GM23248 (cell line): ENCODE measurements at places on chromosomes 2 and 18. TPM values are rescaled to one million over a fixed set of nuclear protein-coding genes. Genes with fewer than 3 reads are reported as not detected.

The INHBB gene
- 0.19 and 0.49 TPM in 2 replicates for polyA plus RNA-seq

The DNAJC5G gene
- not detected in 2 replicates for polyA plus RNA-seq

The IL36B gene
- polyA plus RNA-seq: not detected in 2 replicates

The CEP192 gene
- polyA plus RNA-seq: 7.4 and 7.6 TPM in 2 replicates

The KCNG2 gene
- polyA plus RNA-seq: not detected in 2 replicates

The KHK gene
- polyA plus RNA-seq: 0.24 and 0.51 TPM in 2 replicates

The CYBRD1 gene
- 166 and 168 TPM in 2 replicates for polyA plus RNA-seq

The DRC1 gene
- polyA plus RNA-seq: 0.35 TPM in 1 of 2 replicates, not detected in the other

The TRIM54 gene
- not detected in 2 replicates for polyA plus RNA-seq

The CRACDL gene
- not detected in 2 replicates for polyA plus RNA-seq

The CNDP1 gene
- not detected in 2 replicates for polyA plus RNA-seq

The TMEM163 gene
- not detected in 2 replicates for polyA plus RNA-seq

The DSEL gene
- polyA plus RNA-seq: 36.8 and 38.2 TPM in 2 replicates

The ERBB4 gene
- polyA plus RNA-seq: not detected in 2 replicates

The HAAO gene
- 0.36 TPM in 1 of 2 replicates, not detected in the other for polyA plus RNA-seq

The OSBPL1A gene
- polyA plus RNA-seq: 14.9 TPM in 2 replicates

The POTEI gene
- not detected in 2 replicates for polyA plus RNA-seq

The MARCHF4 gene
- polyA plus RNA-seq: 7.0 and 7.8 TPM in 2 replicates

The ACMSD gene
- polyA plus RNA-seq: not detected in 2 replicates

The PLCD4 gene
- polyA plus RNA-seq: 1.6 TPM in 2 replicates

The CAPN13 gene
- not detected in 2 replicates for polyA plus RNA-seq

The VWA3B gene
- not detected in 2 replicates for polyA plus RNA-seq

The CDCA7 gene
- 2.9 and 3.2 TPM in 2 replicates for polyA plus RNA-seq

The DNAH7 gene
- 0.29 and 0.40 TPM in 2 replicates for polyA plus RNA-seq

The PPP1R1C gene
- polyA plus RNA-seq: not detected in 2 replicates

The GNAL gene
- 0.16 and 0.19 TPM in 2 replicates for polyA plus RNA-seq

The RAB6C gene
- polyA plus RNA-seq: not detected in 2 replicates

The TMEFF2 gene
- polyA plus RNA-seq: 0.13 TPM in 1 of 2 replicates, not detected in the other

The WDR43 gene
- polyA plus RNA-seq: 28.5 and 31.3 TPM in 2 replicates

The REG1B gene
- not detected in 2 replicates for polyA plus RNA-seq

The ABHD1 gene
- not detected in 2 replicates for polyA plus RNA-seq

The MAP3K19 gene
- not detected in 2 replicates for polyA plus RNA-seq

The FBLN7 gene
- 1.6 and 1.8 TPM in 2 replicates for polyA plus RNA-seq

The DNAH6 gene
- not detected in 2 replicates for polyA plus RNA-seq

The MFSD6 gene
- polyA plus RNA-seq: 3.2 and 4.2 TPM in 2 replicates

The VSNL1 gene
- 0.70 and 0.72 TPM in 2 replicates for polyA plus RNA-seq

The MGAT4A gene
- polyA plus RNA-seq: not detected in 2 replicates

The OTX1 gene
- not detected in 2 replicates for polyA plus RNA-seq

The LIPG gene
- 0.11 and 0.38 TPM in 2 replicates for polyA plus RNA-seq

The ZNF396 gene
- 0.54 and 0.85 TPM in 2 replicates for polyA plus RNA-seq
